ENCODE measurements at places on chromosomes 6 and 20.

DNA sequence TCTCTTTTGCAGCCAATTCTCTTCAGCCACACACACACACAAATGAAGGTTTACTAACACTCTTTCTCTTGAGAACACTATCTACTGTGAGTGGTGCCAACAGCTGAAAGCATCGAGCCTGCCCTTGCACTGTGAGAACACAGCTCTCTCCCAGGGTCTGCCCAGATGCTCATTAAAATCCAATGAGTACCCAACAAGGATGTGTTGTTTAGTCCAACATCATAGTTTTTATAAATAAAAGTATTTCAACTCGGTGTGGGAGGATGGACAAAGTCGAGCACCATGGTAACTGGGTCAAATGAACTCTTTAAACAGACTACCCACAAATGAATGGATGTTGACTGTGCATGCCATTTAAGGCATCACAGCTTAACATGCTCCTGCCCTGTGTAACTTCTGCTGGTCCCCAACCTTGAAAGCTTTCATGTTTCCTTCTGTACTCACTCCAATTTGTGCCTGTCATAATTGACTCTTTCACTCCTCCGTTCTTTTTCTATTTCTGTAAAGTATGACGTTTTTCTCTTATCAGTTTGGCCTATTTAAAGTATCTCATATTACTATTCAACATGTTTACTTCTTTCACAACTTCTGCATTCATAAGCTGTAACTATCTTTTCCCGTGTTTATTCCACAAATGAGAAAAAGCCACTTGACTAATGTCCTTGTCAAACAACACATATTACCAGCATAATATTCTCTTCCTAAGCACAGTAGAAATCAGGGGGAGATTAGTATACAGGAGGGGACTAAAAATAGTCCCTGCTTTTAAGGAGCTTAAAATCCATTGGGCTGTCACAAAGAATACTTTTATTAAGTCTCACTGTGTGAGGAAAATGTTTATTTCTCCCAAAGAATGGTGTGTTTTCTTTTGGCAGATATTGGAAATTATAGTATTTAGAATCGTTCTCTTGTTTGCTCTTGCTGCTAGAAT lies 215.4 kb downstream of the RFPL4B start:
- no peak for DNase-seq

DNA sequence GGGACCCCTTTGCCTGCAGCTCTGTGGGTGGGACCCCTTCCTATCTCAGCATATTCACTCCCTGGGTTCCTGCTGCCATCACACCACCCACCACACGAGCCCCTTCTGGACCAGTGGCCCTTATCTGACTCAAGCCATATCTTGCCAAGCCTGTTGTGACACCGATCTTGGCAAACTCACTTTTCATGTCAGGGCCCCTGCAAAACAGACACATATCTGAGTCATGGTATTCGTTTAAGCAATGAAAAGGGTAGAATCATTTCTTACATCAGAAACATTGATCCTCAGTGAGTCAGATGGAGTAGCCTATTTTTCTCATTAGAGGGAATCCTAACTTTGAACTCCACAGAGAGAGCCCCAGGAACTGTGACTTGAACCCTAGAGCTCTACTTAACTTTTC lies 10.6 kb downstream of the RAET1E start:
- DNase-seq, result no peak

- DNase-seq, result no peak
Observed at GRCh38 chr20:1998715-1999114, 4.9 kb upstream of the PDYN start.

GRCh38 chr6:82984720-82985119 lies 80.9 kb downstream of the UBE3D start:
- DNase-seq, result no peak

GRCh38 chr6:133740816-133741215 lies 148.1 kb upstream of the TCF21 start:
- DNase-seq, result no peak

GRCh38 chr6:156114541-156114940 lies 658.9 kb upstream of the NOX3 start:
- DNase-seq, result no peak
